Left lung (tissue), 14 donors: ENCODE measurements at places on chromosomes 11 and 22. TPM values are rescaled to one million over a fixed set of nuclear protein-coding genes. Genes with fewer than 3 reads are reported as not detected.
A peak's percentile ranks its signal among the peaks of the same experiment; 100 is the strongest.

Gene SMTN
- polyA plus RNA-seq = 72.2 TPM

Gene TCN2
- 35.1 TPM for polyA plus RNA-seq

- DNase-seq = no peak
These were observed 78.0 kb downstream of the TSPAN18 start for GRCh38 chr11:44804449-44805437.

DNA sequence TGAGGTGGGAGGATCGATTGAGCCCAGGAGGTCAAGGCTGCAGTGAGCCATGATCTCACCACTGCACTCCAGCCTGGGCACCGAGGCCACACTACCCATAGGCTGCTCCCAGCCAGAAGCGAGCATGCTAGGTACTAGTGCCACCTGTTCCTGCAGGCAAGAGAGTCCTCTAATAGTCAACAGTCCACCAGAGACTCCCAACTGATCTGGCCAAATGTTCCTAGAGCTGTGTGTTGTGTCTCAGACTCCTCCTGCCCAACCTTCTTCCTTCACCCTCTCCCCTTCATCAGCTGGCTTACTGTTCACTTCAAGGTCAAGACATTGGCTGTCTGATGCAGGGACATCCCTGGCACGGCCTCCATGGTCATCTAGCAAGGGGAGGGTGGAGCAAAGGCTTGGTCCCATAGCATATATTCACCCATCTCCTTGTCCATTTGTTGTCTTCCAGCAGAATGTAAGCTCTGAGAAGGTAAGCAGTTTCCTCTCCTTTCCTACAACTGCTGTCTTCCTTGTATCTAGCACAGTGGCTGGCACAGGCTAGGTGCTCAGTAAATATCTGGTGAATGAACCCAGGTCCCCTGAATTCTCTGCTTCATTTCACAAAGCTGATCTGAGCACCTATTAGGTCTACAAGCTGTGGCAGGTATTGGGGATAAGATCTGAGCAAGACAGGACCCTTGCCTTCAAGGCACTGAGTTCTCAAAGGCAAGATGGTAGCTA, 126.2 kb upstream of the SERPIND1 start:
- no peak for DNase-seq

DNA sequence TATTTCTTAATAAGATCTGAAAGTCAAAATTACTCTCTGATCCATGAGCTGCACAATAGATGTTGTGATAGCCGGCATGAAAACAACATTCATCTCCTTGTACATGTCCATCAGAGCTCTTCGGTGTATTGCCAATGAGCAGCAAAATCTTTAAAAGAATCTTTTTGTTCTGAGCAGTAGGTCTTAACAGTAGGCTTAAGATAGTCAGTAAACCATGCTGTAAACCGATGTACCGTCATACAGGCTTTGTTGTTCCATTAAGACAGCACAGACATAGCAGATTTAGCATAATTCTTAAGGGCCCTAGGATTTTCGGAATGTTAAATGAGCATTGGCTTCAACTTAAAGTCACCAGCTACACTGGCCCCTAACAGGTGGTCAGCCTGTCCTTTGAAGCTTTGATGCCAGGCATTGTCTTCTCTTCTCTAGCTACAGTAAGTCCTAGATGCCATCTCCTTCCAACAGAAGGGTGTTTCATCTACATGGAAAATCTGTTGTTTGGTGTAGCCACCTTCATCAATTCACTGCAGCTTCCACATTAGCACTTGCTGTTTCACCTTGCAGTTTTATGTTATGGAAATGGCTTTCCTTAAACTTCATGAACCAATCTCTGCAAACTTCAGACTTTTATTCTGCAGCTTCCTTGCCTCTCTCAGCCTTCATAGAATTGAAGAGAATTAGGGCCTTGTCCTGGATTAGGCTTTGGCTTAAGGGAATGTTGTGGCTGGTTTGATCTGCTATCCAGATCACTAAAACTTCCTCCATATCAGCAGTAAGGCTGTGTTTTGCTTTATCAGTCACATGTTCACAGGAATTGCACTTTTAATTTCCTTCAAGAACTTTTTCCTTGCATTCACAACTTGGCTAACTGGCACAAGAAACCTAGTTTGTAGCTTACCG, 28.4 kb downstream of the RRP8 start:
- DNase-seq = no peak

Gene SPDYC
- not detected for polyA plus RNA-seq

- DNase-seq = no peak
These were observed 5.6 kb downstream of the TMA7B start for GRCh38 chr22:39965748-39966147.

DNA sequence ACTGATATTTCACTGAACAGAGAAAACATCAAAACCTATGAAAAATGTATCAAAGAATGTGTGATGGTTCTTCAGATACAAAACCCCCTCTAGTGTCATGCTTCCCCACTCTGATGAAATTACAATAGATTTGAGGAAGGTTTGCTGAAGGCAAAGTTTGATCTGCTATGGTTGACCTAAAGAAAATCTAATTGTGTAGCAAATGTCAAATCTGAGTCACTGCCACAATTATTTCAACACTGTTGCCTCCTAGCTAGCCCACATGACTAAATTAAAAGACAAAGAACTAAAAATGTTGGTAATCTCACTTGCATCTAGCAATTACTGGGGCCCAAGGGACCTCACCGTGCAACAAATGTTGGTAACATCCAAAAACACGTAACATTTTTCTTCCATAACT, 728.0 kb downstream of the DLG2 start:
- DNase-seq = no peak

- DNase-seq = peak; percentile 86
These were observed at the start of gene FOSL1 for GRCh38 chr11:65900125-65900898. FOSL1 (minus strand) TSS chr11:65900388; CDS start chr11:65900339, 49 bp downstream.

Gene KLHL35
- polyA plus RNA-seq = 2.0 TPM
